NCI-H2171 treated with DMSO at 0.1 percent for 48 hours (cell line): ENCODE measurements at places on chromosomes 16 and 17.

GRCh38 chr17:36864827-36865430 lies 72.3 kb upstream of the LHX1 start:
- DNase-seq = peak; percentile 16

DNA sequence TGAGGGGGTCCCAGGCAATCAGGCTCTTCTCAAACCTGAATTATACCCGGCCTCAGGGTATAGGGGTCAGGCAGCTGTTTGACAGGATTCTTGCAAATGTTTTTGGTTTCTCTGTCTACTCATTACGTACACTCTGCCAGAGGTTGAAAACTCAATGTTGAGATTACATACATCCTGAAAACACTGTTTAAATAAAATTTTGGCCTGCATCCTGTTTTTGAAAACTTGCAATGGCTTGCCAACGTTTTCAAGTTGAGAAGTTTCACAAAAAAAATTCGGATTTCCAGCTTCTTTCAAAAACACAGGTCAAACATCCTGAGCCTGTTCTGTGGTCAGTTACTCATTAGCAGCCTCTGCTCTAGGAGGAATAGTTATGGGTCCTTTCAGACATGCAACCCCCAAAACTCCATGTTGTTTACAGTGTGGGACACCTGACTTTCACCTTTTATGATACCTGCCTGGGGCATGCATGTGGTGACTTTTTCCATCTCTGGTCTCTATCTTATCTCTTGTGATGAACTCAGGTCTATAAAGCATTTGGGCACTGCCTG lies 577.8 kb downstream of the WWOX start:
- no peak for DNase-seq

- DNase-seq = no peak
Observed at GRCh38 chr17:81536299-81537290, 8.4 kb downstream of the FSCN2 start.

GRCh38 chr17:46782250-46782953 lies 36.1 kb downstream of the WNT3 start:
- DNase-seq = no peak

- DNase-seq = no peak
Observed at GRCh38 chr17:45971698-45972141, 27.3 kb upstream of the STH start.
